ENCODE measurements at places on chromosomes 7 and 10. TPM values are rescaled to one million over a fixed set of nuclear protein-coding genes. Genes with fewer than 3 reads are reported as not detected.

DNA sequence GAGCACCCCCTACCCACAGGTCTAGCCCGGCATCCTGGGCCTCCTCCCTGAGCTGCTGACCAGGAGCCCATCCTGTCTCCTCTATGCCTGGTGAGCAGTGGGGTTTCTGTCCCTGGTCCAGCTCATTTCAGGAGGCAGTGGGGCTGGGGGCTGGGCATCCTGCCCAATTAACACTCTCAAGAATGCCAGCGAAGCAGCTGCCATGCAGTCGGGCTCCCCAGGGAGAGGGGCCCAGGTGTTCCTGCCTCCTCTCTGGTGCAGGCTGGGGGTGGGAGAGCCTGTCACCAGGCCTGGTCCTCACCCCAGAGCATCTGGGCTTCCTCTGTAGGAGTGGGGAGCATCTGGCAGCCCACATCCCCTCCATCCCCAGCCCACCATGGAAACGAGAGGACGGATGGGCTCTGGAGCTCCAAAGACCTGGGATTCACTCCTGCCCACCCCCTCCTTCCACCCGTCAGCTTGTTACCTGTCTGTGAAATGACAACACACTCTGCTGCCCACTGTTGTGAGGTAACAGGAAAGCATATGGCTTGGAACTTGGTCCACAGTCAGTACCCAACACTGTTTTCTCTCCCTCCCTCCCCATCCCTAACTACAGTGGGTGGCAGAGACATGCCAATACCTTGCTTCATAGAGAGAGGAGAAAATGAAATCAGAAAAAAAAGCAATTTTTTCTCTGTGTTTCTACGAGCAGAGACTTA lies 69.1 kb downstream of the SLIT1 start:
- H3K4me1 ChIP-seq = 0 out of 2 replicates have a peak, but pooled peaks cover 6% of the 10 kb centered on the region
- no peaks in the 10 kb centered on the region for H3K36me3 ChIP-seq
- H3K4me3 ChIP-seq = no peak overlapping the region
- H3K27ac ChIP-seq = no peak overlapping the region
- DNase-seq = no peak

GRCh38 chr10:113646336-113647201 lies 17.3 kb downstream of the NRAP start:
- H3K27me3 ChIP-seq = no peaks in the 10 kb centered on the region
- H3K27ac ChIP-seq = no peak overlapping the region
- H3K36me3 ChIP-seq = no peaks in the 10 kb centered on the region
- H3K4me3 ChIP-seq = no peak overlapping the region
- no peaks in the 10 kb centered on the region for H3K4me1 ChIP-seq

DNA sequence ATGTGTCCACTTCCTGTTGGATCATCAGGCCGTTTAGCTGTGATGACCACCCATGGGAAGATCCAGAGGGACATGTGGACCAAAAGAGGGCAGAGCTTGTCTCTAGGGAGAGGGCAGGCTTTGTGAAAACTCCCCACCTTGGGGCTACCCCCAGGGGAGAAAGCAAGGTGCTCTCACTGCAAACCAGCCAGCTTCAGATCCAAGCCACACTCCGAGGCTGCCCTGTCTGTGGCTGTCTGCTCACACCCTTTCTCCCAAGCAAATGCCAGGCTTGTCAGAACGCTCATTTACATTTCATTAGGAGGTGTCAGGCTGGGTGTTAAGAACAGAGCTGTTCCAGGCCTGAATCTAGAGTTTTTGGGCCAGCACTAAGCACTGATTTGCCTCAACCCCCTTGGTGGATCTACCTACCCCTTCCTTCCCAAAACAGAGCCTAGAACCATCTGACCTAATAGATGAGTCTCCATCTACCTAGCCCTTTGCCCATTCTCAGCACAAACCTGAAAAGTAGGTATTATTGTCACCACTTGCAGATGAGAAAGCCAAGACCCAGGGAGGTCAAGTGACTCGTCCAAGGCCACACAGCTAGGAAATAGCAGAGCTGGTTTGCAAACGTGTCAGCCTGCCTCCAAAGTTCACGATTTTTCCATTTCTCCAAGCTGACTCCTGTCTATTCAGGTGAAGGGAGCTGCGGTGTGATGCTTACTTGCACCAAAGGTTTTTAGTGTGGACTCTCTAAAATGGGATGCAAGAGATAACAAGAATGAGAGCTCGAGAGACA lies 130.9 kb downstream of the EMX2 start:
- no peak overlapping the region for H3K4me3 ChIP-seq
- H3K36me3 ChIP-seq = no peaks in the 10 kb centered on the region
- DNase-seq = no peak
- no peak overlapping the region for H3K27ac ChIP-seq

ZNF716 gene
- not detected for total RNA-seq

HBP1 gene
- 40.5 TPM for total RNA-seq

DNA sequence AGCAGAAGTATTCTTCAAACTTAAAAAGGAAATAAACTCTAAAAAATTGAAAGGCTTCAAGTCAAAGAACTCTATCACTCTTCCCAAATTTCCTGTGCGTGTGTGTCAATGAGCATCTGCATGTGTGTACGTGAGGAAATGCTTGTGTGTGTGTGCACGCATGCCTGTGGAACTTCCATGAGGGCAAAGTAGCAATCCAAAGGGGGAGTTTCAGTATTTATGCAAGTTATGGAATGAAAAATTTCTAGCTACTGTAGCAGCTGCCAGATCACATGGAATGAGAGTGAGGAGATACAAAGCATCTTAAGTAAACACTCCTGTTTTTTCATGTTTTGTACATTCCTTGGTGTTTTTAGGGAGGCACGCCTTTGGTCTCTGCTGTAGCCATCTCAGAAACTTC lies 152.6 kb downstream of the RAPGEF5 start:
- no peaks in the 10 kb centered on the region for H3K4me1 ChIP-seq
- DNase-seq = no peak
- H3K27me3 ChIP-seq = peaks cover 4% of the 10 kb centered on the region
- H3K36me3 ChIP-seq = no peaks in the 10 kb centered on the region
- H3K4me3 ChIP-seq = no peak overlapping the region

DMBT1 gene
- total RNA-seq = not detected

- H3K4me1 ChIP-seq = peaks cover 13% of the 10 kb centered on the region
- no peaks in the 10 kb centered on the region for H3K36me3 ChIP-seq
- H3K27ac ChIP-seq = peak within 1 kb of the TSS; percentile 45
- H3K27me3 ChIP-seq = no peaks in the 10 kb centered on the region
- H3K4me3 ChIP-seq = peak within 1 kb of the TSS; percentile 42
- peak; percentile 97 for DNase-seq
Measured at GRCh38 chr7:20217193-20217948, at the start of gene MACC1. MACC1 (minus strand) TSS chr7:20217384; CDS start chr7:20161862, 55,522 bp downstream.

DNA sequence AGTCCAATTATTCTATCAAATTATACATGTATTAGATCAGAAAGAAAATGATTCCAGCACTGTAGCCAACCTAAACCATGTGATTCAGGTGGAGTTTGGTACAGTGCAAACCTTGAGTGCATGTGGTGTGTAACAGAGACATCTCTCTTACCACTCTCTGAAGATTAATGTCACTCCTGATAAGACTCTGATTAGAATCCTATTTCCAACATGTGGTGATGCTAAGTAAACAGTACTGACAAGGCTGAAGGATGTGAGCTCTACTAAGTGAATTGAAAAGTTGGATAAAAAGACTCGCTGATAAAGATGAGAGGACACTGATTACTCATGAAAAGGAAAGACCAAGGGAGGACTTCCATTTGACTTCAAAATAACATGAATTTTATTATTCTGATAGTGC lies 232.0 kb downstream of the SDK1 start:
- no peak overlapping the region for H3K4me3 ChIP-seq
- no peaks in the 10 kb centered on the region for H3K4me1 ChIP-seq
- no peak overlapping the region for H3K27ac ChIP-seq
- no peaks in the 10 kb centered on the region for H3K36me3 ChIP-seq
- H3K27me3 ChIP-seq = no peaks in the 10 kb centered on the region

DNA sequence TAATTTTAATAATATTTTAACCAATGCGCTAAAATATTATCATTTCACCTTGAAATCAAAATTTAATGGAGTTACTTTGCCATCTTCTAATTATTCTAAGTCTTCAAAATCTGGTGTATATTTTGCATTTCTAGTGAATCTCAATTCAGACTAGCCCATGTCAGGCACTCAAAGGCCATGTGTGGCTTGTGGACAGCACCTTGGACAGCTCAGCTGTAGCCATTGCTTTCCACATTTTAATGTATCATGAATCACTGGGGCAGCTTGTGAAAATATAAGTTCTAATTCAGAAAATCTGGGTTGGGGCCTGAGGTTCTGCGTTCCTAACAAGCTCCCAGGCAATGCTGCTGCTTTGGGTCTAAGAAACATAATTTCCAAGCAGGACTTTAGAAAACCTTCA lies 57.2 kb downstream of the MGAM2 start:
- H3K36me3 ChIP-seq = no peaks in the 10 kb centered on the region
- DNase-seq = no peak
- H3K27me3 ChIP-seq = no peaks in the 10 kb centered on the region

OTUD1 gene
- total RNA-seq = 8.3 TPM

ABCB4 gene
- 1.2 TPM for total RNA-seq

KEL gene
- total RNA-seq = 3.6 TPM

DNA sequence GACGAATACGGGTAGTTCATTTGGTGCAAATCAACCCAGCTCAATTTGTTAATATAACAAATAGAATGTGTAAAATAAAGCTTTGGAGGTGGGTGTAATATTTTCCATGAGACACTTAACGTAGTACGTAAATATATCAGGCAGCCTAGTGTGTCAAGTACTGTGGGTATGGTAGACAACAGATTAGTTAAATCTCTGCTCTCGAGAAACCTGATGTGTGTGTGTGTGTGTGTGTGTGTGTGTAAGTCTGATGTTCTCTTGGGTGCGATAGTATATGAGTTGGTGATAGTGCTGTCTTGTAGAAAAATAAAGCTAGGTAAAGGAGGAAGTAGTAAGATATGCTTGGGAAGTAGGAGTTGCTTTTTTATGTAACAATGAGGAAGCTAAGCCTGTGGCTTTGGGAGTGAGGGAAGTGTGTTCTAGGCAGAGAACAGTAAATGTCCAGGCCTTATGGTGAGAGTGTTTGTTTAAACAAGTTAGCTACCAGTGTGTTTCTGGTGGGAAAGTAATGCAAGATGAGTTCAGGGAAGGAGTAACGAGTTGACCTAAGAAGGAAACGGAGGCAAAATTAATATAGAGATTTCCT lies 26.1 kb downstream of the WAC start:
- H3K36me3 ChIP-seq = no peaks in the 10 kb centered on the region
- peaks cover 25% of the 10 kb centered on the region for H3K4me1 ChIP-seq
- H3K27me3 ChIP-seq = no peaks in the 10 kb centered on the region
- DNase-seq = no peak
- H3K27ac ChIP-seq = peak overlapping the region; percentile 4

DNA sequence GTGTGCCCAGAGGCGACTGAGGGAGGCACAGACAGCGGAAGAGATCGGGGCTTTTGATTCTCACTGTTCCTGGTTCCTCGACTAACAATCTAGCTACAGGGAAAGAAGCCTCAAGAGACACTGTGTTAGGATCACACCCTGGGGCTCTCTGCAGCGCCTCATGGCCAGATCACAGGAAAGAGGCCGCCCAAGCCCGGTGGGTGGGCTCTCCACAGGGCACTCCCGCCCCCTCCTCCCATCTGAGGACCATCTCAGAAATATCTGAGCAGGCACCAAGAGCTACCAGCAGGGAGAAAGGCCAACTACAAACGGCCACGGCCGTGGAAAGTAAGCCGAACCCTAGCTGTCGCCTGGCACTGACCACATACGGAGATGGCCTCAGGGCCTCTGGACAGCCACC lies 224.2 kb downstream of the MLLT10 start:
- no peaks in the 10 kb centered on the region for H3K27me3 ChIP-seq
- no peak for DNase-seq

GRCh38 chr7:14842523-14842922 lies 60.0 kb downstream of the DGKB start:
- peaks cover 19% of the 10 kb centered on the region for H3K4me1 ChIP-seq
- no peaks in the 10 kb centered on the region for H3K36me3 ChIP-seq
- DNase-seq = no peak
- H3K4me3 ChIP-seq = no peak overlapping the region
- H3K27me3 ChIP-seq = no peaks in the 10 kb centered on the region

SFR1 gene
- total RNA-seq = 8.3 TPM

MYL7 gene
- total RNA-seq = 2.4 TPM

GRCh38 chr10:22436526-22436892 lies 91.2 kb downstream of the SPAG6 start:
- peaks cover 74% of the 10 kb centered on the region for H3K27me3 ChIP-seq
- H3K4me1 ChIP-seq = peaks cover 14% of the 10 kb centered on the region
- no peak overlapping the region for H3K27ac ChIP-seq

DNA sequence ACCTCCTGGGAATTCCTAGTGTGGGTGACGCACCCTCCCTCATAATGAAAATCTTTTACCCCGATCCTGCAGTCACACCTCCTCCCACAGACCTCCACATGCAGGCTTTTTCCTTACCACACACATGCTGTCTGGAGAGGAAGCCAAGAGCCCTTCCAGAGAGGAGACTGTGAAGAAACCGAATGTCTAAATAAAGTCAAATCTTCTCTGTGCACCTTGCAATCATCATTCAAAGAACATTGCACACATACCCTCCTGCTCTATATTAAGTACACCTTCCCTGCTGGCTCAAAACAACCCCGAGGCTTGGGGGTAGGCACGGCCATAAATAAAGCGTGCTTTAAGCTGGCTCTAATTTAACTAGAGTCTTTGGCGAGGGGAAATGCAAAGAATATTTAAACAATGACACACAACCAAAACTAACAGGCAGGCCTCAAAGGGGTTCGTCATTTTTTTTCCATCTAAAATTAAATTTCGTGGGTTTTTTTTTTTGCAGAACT lies 34.9 kb downstream of the CALML3 start:
- H3K36me3 ChIP-seq = no peaks in the 10 kb centered on the region
- H3K27me3 ChIP-seq = no peaks in the 10 kb centered on the region
- peaks cover 3% of the 10 kb centered on the region for H3K4me1 ChIP-seq
- DNase-seq = no peak
- no peak overlapping the region for H3K4me3 ChIP-seq

GRCh38 chr7:139626817-139627216 lies 103.3 kb downstream of the CLEC2L start:
- H3K36me3 ChIP-seq = no peaks in the 10 kb centered on the region
- peaks cover 3% of the 10 kb centered on the region for H3K4me1 ChIP-seq
- no peak overlapping the region for H3K27ac ChIP-seq
- no peak for DNase-seq
- no peaks in the 10 kb centered on the region for H3K27me3 ChIP-seq

ADAM12 gene
- total RNA-seq = 0.87 TPM

STMP1 gene
- total RNA-seq = 23.0 TPM

FAM25G gene
- not detected for total RNA-seq

GRCh38 chr10:118903251-118903650 lies 126.3 kb upstream of the NANOS1 start:
- DNase-seq = no peak
- H3K36me3 ChIP-seq = no peaks in the 10 kb centered on the region
- H3K27me3 ChIP-seq = no peaks in the 10 kb centered on the region
- no peaks in the 10 kb centered on the region for H3K4me1 ChIP-seq
- H3K27ac ChIP-seq = no peak overlapping the region
- H3K4me3 ChIP-seq = no peak overlapping the region

DNA sequence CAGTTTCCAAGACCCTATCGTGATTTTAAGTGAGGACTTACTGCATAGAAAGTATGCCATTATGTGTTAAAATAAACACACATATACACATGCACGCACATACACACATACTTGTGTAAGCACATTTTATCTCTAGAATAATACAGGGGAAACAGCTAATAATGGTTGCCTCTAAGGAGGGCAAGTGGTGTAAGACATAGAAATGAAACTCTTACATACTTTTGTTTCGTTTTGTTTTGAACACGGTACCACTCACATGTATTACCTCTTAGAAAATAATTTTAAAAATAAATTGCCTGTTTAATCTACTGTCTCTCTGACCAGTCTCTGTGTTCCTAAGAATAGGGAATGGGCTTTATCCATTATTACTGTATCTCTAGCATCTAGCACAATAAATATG lies 49.2 kb downstream of the HERPUD2 start:
- H3K27ac ChIP-seq = no peak overlapping the region
- DNase-seq = no peak
- H3K4me3 ChIP-seq = no peak overlapping the region
